A673 (cell line): ENCODE measurements at places on chromosomes 2 and 18.

GRCh38 chr2:240595381-240596079 is 9.0 kb downstream of the CAPN10 start:
- peak; percentile 30 for DNase-seq

DNA sequence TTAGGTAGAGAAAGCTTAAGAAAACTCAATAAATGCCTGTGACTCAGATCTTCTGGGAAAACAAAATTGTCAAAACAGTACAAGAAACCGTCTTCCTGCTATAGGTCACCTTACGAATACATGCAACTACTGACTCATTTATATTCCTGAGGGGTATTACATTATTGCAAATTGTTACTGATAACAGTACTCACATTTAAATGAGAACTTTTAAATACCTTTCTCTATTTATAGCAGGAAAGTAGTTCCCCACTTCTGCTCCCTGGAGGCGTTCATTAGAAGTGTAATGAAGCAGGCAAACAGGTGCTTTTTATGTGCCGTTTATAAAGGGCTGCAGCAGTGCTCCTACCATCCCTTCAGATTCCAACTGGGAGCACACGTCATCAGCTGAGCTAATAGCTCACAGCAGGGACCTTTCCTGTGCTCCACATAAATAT is 65.1 kb upstream of the RPRM start:
- peak; percentile 64 for DNase-seq

- no peak for DNase-seq
These were observed 44.4 kb upstream of the TWSG1 start for GRCh38 chr18:9290156-9290555.

DNA sequence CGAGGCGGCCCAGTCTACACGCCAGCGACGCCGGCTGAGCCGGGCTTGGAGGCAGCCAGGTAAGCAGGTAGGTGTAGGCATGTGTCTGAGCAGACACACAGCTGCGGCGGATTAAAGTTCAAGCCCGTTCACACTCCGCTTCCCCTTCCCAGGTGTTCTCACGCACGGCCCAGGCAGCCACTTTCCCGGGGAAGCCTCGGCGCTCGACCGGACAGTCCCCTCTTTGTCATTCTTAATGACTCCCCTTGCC is 367 bp downstream of the TGFA start:
- no peak for DNase-seq
